ENCODE measurements at places on chromosomes 5 and 9.
A peak's percentile ranks its signal among the peaks of the same experiment; 100 is the strongest.

GRCh38 chr9:94827584-94828304 lies 101.2 kb downstream of the AOPEP start:
- DNase-seq: no peak

DNA sequence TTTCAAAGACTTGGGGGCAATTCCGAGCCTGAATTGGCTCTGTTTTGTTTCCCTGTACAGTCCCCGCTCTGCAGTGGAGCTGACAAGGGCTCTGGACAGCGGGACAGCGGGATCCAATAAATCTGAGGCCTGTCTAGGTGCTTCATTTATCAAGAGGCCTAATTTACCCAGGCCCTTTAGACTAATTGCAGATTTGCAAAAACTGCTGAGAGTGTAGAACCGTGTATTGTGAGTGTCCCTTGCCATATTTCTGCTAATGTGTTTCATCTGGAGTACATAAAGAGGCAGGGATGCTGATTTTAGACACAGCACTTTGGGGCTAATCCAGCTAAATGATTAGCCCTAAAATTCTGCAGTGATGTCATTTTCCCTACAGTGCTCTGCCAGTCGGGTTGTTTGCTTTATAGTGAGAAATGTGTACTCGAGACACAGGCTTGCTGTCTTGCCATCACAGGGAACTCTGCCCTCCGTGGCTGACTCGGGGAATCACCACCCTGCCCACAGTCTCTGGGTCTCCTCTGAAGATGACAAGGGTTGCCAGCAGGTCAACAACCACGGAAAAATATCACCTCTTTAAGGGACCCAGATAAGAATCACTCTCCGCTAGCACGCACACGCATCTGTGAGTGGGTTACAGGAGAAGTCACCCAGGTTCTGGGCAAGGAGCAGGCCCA lies 592.0 kb downstream of the BNC2 start:
- no peak for DNase-seq

DNA sequence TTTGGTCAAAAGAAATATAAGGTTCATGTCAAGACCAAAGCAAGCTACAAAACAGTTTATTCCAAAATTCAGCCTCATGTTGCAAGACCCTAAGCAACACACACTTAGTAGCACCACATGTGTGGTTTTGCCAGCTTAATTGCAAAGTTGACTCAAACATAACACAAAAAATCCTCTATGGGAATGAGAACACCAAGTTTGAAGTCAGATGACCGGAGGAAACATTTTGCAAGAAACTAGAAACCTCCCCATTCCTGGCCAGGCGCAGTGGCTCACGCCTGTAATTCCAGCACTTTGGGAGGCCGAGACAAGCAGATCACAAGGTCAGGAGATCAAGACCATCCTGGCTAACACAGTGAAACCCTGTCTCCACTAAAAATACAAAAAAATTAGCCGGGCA lies 261.8 kb downstream of the EBF1 start:
- DNase-seq: no peak

- DNase-seq: peak; percentile 70
These were observed 160.6 kb downstream of the ZDHHC21 start for GRCh38 chr9:14532456-14533115.

GRCh38 chr5:133489632-133490031 lies 122.7 kb downstream of the FSTL4 start:
- no peak for DNase-seq

- no peak for DNase-seq
These were observed 99.7 kb downstream of the THBS4 start for GRCh38 chr5:80134876-80135275.

- no peak for DNase-seq
These were observed 18.6 kb upstream of the PITX1 start for GRCh38 chr5:135052511-135053145.

GRCh38 chr5:54457094-54457862 lies 1.8 kb downstream of the HSPB3 start:
- no peak for DNase-seq

DNA sequence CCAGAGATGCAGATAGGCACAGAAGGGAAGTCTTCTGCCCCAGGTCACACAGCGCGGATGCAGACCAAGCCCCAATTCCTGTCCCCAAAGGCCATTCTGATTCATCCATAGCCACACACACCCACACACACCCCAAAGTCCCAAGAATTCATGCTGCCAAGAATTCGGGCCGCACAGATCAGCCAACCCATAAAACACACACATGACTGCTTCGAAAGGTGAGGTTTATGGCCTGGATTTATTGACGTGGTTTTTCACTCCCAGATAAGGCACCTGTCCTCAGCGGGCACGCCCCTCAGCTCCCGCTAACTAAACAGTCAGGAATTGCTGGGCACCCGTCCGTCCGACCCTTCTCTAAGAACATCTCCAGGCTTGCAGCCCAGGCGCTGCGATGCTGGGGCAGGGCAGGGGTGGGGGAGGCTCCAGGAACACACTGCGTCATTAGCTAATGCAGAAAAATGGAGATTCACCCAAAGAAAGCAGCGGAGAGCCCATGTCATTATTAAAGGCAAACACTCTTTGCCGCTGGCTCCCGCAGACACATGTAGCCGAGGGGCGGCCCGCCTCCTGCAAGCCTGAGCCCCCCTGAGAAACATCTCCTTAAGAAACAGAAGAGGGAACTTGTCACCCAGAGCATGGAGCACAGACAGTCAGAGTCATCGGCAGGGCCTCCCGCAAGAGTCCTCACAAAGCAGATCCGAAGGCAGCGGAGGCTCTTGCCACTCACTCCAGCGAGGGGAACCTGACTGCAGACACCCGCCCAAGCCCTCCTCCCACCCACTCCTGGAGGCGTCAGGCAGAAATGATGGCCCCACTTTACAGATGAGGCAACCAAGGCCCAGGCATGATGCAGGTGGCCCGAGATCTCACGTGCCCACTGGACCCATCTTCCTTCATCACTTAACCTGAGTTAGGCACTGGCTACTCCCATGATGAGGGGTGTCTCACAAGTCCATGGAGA lies 19.9 kb downstream of the VAV2 start:
- DNase-seq: no peak

- DNase-seq: no peak
These were observed 227.4 kb downstream of the NR3C1 start for GRCh38 chr5:143176048-143176447.

DNA sequence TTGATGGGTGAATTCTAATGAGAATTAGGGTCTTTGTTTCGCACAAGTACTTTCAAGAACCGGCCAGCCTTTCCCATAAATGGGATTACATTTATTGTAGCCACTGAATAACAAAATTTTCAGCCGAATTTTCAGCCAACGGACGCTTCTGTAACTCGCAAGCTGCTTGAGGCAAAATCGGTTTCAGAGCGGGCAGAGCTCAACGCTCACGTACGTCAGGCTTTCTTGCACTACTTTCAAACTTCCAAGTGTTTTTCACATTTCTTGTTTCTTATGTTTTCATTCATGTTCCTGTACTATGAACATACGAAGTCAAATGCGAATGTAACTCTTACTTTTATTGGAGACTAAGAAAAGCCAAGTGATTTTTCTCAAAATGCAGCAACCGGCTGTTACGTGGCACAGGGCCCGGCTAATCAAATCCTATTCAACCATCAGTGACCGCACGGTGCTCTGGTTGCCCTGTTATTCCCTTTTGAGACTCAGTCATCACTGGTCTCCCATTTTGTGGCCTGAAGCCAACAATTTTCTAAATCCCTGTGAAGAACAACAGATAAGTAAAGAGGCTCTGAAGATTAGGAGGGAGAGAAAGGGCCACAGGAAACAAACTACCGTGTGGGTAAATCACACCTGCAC lies 68.5 kb downstream of the SLC28A3 start:
- DNase-seq: no peak

- no peak for DNase-seq
These were observed 113.0 kb downstream of the COL23A1 start for GRCh38 chr5:178476972-178477754.

GRCh38 chr9:92147030-92147851 lies 32.0 kb upstream of the SPTLC1 start:
- no peak for DNase-seq

- DNase-seq: no peak
These were observed 32.3 kb upstream of the NPM1 start for GRCh38 chr5:171355302-171355724.

DNA sequence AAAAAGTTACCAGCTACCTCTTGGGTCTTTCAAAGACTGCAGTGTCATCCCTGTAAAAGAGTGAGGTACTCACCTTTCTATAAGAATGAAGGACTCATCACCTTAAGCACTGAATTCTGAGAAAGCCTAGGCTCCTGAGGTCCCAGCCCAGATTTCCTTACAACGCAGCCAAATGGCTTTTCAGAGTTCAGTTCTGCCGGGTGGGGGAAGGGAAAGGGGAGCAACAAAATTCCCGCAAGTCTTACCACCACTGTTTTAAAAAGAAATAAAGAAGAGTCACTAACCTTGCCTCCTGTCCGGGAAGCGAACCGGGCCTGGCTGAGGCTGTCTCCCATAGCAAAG lies 373 bp downstream of the ADAMTS12 start:
- no peak for DNase-seq

- DNase-seq: no peak
These were observed 110.1 kb downstream of the CARTPT start for GRCh38 chr5:71829206-71829605.

DNA sequence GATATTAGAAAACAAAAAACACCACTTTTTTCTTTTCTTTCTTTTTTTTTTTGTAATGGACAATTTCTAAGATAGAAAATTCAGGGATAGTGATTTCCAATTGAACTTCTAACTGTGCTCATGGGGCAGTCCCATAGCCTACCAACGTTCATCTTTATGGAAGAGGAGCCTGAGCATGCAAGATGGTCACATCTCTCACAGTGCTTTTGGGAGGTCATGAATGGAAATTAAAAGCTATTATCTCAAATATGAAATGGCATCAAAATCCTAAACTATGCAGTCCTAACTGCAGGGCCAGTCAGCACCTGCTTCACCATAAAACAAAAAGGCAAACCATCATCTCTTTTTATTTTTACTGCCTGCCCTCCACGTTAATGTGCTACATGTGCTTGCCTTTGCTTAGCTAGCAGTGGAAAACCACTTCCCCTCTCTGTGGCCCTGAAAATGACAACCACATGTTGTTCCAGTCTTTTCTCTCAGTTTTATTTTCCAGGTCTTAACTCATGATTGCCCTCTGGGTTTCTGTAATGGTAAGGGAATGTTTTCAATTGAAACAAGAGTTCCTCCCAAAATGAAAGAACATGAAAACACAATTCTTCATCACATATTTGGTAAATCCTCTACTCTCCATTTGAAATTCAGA lies 16.7 kb downstream of the IFNB1 start:
- DNase-seq: no peak

DNA sequence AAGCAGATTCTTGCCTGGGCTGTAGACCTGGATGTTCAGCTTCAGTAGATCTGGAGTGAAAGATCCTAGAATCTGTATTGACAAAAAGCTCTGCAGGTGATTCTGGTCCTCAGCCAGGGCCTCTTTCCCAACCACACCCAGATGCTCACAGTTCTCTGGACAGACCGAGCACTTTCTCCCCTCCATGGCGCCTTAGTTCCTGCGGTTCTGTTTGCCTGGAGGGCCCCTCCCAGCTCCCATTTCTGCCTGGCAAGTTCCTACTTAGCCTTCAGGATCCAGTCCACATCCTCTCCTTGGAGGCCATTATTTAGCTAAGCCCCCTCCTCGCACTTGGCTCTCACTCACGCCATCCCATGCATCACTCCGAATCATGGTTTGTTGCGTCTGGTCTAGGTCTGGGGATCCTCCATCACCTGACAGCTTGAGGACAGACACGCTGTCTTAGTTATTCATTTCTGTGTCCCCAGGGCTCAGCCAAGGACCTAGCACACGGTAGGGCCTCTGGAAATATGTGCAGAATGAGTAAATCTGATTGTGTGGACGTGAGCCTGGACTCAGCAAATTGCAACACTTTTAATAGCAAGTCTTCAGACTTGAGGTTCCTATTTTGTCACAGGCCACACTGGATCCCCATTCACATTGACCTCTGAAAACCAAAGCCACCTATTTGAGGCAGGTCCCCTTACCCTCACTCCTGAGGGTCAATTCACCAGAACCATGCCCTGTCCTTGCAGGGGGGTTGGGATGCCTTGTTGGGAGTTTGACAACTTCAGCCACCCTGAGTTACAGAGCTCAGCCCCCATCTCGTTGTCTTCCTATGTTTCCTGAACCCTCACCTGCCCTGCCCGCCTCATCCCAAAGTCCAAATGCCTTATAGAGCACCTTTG lies 50.7 kb downstream of the COL15A1 start:
- DNase-seq: no peak

DNA sequence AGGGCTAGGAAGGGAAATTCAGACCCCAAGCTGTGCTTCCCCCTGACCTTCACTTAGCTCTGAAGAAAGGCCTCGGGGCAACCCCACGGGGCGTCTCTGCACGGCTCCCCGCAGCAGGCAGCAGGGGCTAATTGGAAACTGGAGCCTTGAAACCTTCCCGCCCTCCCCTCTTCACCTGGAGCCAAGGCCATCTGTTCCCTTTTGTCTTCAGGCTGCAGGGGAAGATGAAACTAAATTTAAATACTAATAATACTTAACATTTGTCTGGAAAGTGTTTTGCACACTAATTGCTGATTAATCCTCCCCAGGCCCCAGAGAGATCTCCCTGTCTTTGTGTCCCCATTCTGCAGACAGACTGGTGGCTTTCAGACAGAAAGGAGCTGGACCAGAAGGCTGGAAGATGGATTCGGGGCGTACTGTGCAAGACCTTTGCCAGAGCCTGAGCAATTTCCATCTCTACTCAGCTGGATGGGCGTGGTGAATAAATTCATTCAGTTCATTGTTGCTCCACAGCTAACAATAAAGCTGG lies 34.1 kb upstream of the CPLX2 start:
- peak; percentile 70 for DNase-seq

GRCh38 chr9:83965350-83966208 lies 14.4 kb downstream of the HNRNPK start:
- no peak for DNase-seq

- no peak for DNase-seq
These were observed 91.6 kb downstream of the ANKH start for GRCh38 chr5:14779975-14780374.

DNA sequence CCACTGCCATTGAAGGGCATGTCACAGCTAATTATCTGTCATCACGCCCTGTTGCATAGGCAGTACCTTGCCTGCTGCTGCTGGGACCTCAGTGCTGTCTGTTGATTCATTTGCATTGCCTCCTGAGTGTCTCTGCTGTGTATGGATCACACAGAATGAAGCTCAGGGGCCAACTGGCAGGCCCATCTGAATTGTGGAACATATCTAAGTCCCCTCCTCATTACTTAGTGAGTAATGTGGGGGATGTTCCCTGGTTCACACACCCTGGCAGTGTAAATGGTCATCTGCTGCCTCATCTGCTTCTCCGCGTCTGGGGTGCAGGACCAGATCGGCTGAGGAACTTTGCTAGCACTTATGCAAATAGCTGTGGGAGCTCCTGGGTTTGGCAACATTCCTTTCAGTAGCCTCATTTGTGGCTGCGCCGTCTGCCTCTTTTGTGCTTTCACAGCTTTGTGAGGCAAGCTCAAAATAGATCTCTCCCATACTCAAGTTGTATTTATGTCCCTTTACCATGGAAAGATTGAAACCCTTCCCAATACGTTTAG lies 25.4 kb downstream of the TYRP1 start:
- DNase-seq: no peak

DNA sequence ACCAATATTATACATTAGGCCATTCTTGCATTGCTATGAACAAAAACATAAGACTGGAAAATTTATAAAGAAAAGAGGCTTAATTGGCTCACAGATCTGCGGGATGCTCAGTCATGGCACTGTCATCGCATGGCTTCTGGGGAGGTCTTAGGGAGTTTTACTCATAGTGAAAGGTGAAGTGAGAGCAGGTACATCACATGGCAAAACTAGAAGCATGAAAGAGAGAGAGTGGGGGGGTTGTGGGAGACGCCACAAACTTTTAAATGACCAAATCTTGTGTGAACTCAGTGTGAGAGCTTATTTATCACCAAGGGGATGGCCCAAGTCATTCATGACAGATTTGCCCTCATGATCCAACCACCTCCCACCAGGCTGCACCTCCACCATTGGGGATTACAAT lies 398.3 kb upstream of the EDIL3 start:
- no peak for DNase-seq

Measured in NCI-H1092 (cell line).